ENCODE measurements at places on chromosomes 2 and 18.
A peak's percentile ranks its signal among the peaks of the same experiment; 100 is the strongest.

- DNase-seq = no peak
Observed at GRCh38 chr2:58731488-58731869, 490.4 kb upstream of the FANCL start.

- DNase-seq = no peak
Observed at GRCh38 chr2:150939087-150939486, 322.6 kb downstream of the RBM43 start.

GRCh38 chr2:20595439-20596192 is 55.3 kb downstream of the HS1BP3 start:
- no peak for DNase-seq

DNA sequence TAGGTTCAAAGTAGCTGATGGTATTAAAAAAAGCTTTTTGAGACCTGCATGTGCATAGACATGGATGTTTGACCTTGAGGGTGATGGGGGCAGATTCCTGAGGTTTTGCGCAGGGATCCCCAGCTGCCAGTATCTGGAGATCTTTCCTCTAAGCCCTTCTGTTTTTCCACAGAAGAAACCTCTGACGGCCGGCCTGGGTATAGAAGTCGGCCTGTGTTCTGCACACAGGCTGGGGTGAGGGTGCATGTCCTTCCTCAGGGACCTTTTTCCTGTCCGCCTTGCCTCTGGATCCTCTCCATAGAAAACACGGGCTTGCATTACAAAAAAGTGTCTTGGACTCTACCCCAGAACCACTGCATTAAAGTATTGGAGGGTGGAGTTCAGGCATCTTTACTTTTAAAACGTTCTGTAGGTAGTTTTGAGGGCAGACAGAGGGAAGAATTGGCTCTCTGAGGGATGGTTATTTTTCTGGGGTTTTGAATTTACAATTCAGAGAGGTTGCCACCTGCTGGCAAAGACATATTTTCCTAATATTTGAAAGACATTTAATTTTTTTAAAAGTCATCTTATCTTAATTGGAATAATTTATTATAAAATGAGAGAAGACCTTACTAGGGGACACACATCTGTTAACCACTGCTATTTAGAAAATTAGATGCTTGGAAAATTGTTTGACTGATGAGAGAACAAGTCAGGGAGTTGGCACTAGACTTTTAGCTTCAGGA is 350.6 kb downstream of the DCDC2C start:
- no peak for DNase-seq

- DNase-seq = no peak
Observed at GRCh38 chr2:109162999-109163398, 34.0 kb downstream of the SH3RF3 start.

DNA sequence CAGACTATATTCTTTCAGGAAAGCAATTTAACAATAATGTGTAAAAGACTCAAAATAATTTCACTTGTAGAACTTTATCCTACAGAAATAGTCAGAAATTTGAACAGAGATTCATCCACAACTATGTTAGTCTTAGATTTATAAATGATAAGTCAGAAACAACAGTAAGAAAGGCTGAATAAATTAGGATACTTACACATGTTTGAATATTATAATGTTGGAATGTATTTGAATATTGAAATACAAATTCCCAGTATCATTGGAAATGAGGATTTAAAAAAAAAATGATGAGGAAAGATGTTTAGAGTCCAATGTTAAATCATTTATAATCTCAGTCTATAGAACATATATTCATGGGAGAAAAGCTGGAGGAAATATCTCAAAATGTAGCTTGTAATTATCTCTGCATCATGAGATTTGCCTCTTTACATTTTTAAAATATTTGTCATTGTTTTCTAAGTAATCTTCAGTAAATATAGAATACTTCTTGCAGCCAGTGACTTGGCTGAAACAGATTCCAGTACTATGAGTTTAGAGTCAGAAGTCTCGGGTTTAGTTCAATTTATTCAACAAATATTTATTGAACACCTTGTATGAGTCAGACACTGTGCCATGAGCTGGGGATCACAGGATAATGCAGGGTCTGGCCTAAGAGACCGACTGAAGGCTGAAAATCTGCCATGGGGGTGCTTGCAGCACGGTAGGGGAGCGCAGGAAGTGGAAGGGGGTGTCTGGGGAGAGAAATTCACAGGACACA is 32.3 kb downstream of the CXCR4 start:
- DNase-seq = no peak

DNA sequence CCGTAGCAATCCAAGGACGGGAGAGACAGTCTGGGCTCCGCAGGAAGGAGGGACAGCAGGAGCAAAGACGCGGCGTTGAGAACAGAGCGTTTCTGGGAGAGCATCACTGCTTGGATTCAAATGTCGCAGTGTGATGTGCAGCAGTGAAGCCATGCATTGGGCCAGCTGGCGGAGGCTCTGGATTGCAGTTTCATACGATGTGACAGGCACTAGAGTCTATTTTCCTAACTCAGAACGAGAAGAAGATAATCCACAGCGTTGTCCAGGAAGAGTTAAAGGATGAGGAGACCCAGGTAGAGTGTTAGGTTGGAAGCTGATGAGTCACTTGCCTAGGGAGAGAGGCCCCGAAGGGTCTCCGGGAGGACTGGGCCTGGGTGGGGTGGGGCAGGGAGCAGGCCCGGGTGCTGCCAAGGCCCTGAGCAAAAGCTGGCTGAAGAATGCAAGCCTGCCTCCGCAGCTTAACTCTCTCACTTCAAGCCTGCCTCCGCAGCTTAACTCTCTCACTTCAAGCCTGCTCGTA is 17.7 kb upstream of the SEMA4C start:
- DNase-seq = no peak

- DNase-seq = no peak
Observed at GRCh38 chr2:239534581-239535412, 134.0 kb upstream of the HDAC4 start.

- no peak for DNase-seq
Observed at GRCh38 chr2:100887713-100888495, 68.0 kb downstream of the NPAS2 start.

GRCh38 chr2:10079870-10080535 is at the start of gene CYS1:
CYS1 (minus strand) TSS chr2:10080411; CDS start chr2:10080223, 188 bp downstream.
- DNase-seq = peak; percentile 37

DNA sequence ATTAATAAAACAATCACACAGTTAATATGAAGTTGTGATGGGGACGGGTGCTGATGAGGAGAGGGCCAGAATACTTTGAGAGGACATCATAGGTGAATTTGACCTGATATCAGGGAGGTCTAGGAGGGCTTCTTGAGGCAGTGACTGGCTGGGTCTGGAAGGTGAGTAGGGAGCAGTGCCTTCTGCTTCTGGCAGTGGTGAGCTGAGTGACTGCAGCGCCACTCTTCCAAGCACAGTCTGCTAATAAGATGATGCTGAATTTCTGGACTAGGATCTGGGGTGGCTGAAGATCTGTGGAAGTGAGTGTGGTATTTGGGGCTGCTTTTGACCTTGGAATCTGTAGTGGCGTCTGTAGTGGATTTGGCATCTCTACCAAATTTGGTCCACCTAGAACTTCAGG is 5.5 kb downstream of the DGKD start:
- DNase-seq = no peak

Measured in progenitor cell of endocrine pancreas (in vitro differentiated cells).